ENCODE measurements at places on chromosomes 7 and 10.

DNA sequence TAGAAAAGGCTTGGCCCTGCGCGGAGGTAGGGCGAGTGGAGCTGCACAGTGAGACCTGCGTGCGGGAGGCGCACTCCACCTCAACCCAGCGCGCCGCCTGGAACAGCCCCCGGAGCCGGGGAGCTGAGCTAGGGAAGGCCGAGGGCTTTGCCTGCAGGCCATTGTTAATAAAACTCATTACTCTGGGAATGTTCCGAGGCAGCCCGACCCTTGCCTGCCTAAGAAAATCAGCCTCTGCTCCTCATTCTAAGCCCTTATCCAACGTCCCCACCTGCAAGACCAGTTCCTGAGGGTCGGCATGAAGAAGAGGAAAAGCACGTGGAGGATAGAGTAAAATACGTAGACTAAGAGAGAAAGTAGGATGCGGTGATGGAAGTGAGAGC is 55.3 kb downstream of the C7orf25 start:
- no peak for DNase-seq

GRCh38 chr7:131619336-131620305 is 63.2 kb upstream of the PODXL start:
- no peak for DNase-seq

GRCh38 chr10:101444058-101444898 is 90.3 kb downstream of the BTRC start:
- no peak for DNase-seq

GRCh38 chr7:7122701-7123281 is 59.6 kb upstream of the C1GALT1 start:
- DNase-seq, result no peak

GRCh38 chr7:27617651-27618381 is 44.9 kb downstream of the HIBADH start:
- no peak for DNase-seq

GRCh38 chr7:143015926-143016490 is 10.9 kb downstream of the OR9A2 start:
- DNase-seq, result no peak

GRCh38 chr10:18738835-18739234 is 79.6 kb downstream of the ARL5B start:
- DNase-seq, result no peak

- no peak for DNase-seq
Observed at GRCh38 chr10:65194126-65194525, 1672.9 kb downstream of the REEP3 start.

- DNase-seq, result no peak
Observed at GRCh38 chr10:87913156-87913921, 49.9 kb downstream of the PTEN start.

GRCh38 chr7:108367314-108367713 is 88.9 kb downstream of the NRCAM start:
- DNase-seq, result no peak

- no peak for DNase-seq
Observed at GRCh38 chr7:70571961-70572360, 560.0 kb upstream of the GALNT17 start.

GRCh38 chr7:156735851-156736250 is 95.3 kb downstream of the RNF32 start:
- no peak for DNase-seq

DNA sequence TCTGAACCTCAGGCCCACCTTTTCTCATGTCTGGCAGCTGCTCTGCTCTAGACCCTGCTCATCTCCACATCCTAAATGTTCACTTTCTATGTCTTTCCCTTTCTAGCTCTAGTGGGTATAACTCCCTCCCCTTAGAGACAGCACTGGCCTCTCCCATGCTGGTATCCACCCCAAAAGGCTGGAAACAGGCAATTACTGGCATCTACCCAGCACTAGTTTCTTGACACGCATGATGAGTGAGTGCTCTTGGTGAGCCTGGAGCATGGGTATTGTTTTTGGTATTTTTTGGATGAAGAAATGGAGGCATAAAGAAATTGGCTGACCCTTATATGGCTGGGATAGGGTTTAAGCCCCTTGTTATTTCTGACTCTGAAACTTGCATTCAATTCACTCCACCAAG is 156.0 kb downstream of the EGFR start:
- no peak for DNase-seq

- DNase-seq, result no peak
Observed at GRCh38 chr7:107971100-107971499, 31.9 kb downstream of the LAMB1 start.

- peak; percentile 21 for DNase-seq
Observed at GRCh38 chr10:81920213-81920829, 45.3 kb downstream of the NRG3 start.

- no peak for DNase-seq
Observed at GRCh38 chr7:155551785-155552611, 5.6 kb upstream of the CNPY1 start.

- no peak for DNase-seq
Observed at GRCh38 chr10:92656266-92656961, 33.3 kb upstream of the HHEX start.

- DNase-seq, result no peak
Observed at GRCh38 chr7:54967377-54967776, 51.4 kb upstream of the EGFR start.

DNA sequence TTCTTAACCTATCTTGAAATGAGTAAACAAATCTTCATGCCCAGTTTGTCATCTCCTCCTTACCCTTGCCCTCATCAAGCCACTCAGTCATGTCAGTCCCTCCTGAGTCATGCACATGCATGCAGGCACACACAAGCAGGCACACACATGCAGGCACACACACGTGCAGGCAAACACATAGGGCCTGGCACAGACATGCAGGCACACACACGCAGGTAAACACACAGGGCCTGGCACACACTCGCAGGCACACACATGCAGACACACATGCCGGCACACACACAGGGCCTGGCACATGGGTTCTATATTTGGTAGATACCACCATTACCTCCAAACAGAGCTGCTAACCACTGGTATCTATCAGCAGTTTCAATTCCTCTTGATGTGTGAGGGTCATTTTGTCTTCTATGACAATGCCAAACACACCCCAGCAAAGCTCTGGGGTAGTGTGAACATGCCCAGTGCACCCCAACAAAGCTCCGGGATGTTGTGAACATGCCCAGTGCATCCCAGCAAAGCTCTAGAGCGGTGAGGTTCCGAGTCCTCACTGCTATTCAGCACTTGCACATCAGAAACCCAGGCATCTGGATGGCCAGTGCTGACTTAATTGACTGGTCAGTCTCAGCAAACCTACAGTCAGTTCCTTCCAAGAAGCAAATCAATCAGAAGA is 563.8 kb downstream of the PTPRN2 start:
- no peak for DNase-seq

GRCh38 chr7:141991140-141991539 is 4.5 kb upstream of the MGAM start:
- DNase-seq, result no peak

DNA sequence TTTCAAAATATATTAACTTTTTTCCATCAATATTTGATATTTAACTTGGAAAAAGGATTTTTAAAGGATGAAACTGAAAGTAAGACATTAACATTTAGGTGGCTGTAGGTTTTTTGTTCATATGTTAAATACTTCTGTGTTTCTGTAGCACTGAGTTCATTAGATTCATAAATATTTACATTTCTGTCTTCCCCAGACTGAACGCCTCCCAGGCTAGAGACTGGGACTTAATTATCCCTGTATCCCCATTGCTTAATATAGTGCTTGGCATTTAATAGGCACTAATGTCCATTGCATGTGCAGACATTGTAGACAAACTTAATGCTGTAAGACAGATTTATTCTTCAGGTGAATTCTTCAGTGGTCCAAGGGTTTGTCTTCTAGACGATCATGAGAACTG is 7.4 kb downstream of the PTPN12 start:
- DNase-seq, result no peak

DNA sequence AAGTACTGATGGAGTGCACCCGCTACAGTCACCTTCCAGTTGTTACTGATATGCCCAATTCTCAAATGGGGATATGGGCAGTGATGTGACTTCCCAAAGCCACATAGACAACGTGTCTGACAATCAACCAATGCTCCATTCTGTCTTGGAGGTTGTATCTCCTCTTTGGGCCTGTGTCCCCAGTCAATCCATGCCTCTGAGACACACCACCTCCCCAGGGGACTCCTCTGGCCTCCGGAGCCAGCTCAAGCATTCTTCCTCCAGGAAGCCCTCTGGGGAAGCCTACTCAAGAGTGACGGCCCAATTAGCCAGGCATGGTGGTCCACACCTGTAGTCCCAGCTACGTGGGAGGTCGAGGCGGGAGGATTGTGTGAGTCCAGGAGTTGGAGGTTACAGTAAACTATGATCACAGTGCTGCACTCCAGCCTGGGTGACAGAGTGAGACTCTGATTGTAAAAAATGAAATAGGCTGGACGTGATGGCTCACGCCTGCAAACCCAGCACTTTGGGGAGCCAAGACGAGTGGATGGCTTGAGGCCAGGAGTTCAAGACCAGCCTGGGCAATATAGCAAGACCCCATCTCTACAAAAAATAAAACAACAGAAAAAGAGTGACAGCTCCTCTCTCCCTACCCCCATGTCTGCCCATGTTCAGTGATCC is 99.5 kb upstream of the TNRC18 start:
- DNase-seq, result no peak

GRCh38 chr7:152677808-152678670 is 2.1 kb upstream of the XRCC2 start:
- no peak for DNase-seq

DNA sequence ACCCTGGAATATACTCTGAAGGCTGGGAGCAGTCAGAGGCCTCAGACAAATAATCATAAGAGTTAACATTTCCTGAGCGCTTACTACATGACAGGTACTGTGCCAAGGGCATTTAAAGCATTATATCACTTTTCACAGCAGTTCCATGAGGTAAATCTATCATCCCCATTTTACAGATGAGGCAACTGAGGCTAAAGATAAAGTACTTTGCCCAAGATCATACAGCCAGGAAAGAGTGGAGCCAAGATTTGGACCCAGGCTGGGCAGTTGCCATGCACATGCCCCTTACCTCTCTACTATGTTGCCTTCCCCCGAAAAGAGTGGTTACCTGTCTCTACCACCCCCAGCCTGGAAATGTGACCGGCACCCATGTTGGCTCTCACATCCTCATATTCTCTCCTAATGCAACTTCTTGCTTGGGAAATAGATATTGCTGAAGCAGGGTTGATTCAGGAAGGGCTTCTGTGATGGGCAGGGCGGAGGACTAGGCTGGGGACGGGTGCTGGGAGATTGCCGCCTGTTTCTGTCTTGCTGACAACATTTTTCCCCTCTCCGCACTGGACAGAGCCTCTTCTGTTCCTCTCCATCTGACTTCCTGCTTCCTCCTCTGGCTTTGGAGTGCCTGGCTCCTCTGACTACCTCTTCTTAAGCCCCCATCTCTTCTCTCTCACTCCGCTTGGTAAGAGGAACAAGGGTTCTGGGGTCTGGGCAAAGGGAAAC is 13.8 kb downstream of the SMO start:
- DNase-seq, result no peak

GRCh38 chr7:36979810-36980248 is 255.5 kb upstream of the AOAH start:
- no peak for DNase-seq

DNA sequence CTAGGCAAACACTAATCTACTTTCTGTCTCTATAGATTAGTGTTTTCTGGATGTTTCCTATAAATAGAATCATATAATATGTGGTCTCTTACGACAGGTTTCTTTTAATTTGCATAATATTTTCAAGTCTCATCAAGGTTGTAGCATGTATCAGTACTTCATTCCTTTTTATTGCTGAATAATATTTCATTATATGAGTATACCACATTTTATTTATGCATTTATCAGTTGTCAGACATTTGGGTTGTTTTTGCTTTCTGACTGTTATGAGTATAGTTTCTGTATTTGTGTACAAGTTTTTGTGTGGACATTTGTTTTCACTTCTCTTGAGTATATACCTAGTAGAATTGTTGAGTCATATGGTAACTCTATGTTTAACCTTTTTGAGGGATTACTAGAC is 48.2 kb downstream of the SHOC2 start:
- no peak for DNase-seq

- no peak for DNase-seq
Observed at GRCh38 chr10:129956286-129956670, 7.8 kb downstream of the EBF3 start.

DNA sequence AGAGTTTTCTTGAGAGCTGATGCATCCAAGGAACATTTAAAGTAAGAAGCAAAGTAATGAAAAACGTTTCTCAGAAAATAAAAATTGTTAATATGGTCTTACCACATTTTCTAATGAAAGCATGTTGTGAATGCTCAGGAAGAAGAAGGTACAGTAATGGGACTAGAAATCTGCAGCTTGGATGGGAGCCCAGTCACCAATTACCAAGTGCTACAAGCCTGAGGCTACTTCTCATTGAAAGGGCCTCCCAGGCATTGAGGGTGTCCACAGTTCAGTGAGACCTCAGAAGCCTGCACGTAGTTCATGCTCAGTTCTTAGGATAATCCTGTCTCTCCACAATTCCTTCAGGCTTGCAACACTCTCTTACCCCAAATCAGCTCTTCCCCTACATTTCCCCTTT is 17.6 kb downstream of the PTN start:
- no peak for DNase-seq

GRCh38 chr10:89609833-89610346 is 35.2 kb downstream of the PANK1 start:
- DNase-seq, result no peak

- DNase-seq, result no peak
Observed at GRCh38 chr10:47301833-47302232, 1.8 kb downstream of the GDF10 start.

DNA sequence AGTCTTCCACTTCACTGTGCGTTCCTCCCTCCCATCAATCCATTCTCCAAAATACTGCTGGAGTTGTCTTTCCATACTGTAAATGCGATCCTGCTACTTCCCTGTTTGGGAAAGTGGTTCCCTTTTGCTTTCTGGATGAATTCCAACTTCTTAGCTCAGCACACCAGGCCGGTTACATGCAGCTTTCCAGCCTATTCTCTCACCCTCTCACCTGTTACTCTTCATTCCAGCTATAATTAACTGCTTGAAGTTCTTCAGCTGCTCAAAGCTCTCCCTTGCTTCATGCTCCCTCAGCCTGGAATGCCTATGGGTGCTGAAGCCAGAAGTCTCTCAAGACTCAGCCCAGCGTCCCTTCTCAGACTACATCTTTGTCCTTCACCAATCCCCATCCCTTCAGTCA is 6.0 kb upstream of the ZNRF2 start:
- DNase-seq, result no peak

DNA sequence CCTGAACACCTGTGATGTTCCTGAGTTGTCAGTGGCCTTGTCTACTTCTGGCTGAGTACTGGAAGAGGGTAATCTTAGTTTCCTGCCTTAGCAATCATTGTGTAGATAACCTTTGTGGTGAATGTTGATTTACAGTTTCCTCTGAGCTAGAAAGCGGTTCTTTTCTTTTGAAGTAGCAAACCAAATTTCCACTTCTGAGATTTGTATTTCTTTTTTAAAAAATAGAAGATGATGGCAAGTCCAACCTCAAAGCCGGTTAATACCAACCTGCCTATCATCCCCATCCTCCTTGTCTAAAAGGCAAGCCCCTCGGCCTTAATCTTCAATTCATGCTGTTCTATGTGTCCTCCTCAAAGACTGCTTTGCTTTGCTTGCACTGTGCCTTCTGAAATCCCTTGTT is 12.5 kb upstream of the PALS2 start:
- DNase-seq, result no peak

GRCh38 chr10:80133206-80133605 is 676 bp downstream of the PLAC9 start:
- DNase-seq, result no peak
